ENCODE measurements at places on chromosomes 3 and 15.

DNA sequence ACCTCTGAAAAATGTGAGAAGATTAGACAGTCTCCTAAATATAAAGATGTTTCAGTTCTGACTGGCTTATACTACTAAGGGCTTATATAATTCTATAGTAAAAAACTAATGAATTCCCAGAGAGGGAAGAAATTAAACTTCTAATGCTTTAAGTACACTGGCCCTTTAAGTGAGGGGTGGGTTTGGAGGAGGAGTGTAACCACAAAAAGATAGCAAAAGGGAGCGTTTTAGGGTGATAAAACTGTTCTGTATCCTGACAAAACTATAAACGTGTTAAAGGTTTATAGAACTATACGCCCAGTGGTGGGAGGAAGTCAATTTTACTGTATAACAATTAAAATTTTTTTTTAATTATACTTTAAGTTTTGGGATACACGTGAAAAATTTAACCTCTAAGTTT is 45.8 kb downstream of the CEP152 start:
- no peak for DNase-seq

DNA sequence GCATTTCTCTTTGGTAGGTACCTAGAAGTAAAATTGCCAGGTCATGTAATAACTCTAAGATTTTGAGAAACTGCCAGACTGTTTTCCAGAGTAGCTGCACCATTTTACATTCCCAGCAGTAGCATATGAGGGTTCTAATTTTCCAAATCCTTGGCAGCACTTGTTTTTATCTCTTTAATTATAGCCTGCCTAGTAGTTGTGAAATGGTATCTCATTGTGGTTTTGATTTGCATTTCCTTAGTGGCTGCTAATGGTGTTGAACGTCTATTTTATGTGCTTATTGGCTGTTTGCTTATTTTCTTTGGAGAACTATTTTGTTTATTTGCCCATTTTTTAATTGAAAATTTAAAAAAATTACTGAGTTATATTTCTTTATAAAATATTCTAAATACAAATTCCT is 117.9 kb downstream of the TCF12 start:
- no peak for DNase-seq

- no peak for DNase-seq
Measured at GRCh38 chr3:136437043-136437442, 186.9 kb downstream of the PCCB start.

GRCh38 chr3:68018275-68018674 is 363.9 kb upstream of the SUCLG2 start:
- no peak for DNase-seq

DNA sequence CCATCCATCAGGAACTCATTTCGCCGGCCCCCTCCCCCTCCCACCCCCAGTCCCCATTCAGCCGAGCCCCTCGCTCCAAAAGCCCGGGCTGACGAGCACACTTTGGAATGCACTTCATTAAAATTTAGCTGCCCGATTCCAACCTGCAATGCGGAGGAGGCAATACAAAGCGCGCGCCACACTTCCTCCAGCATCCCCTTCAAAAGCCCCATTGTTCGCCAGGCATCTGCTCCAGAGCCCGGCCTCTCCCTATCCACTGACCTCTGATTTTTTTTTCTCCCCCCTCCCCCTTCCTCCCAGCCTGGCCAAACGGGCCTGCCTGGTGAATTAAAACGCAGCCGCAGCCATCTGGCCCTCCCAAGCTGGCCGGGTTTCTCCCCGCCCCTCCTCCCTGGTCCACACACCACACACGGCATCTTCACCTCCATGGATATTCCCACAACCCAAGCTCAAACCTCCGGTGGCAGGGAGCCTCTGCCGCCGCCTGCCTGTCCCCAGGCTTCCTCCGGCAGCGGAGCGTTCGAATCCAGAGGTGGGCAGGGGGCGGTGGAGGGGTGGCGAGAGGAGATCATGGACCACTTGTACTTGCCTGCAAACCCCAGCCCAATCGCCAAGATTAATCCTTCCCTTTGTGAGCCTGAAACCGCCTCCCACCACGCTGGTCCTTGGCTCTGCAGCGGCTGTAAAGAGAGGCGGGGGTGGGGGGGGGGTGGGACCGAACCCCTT is 441.3 kb downstream of the MAGI1 start:
- DNase-seq, result no peak
